Dorsolateral prefrontal cortex (tissue), 122 donors: ENCODE measurements at places on chromosomes 6 and 20.

DNA sequence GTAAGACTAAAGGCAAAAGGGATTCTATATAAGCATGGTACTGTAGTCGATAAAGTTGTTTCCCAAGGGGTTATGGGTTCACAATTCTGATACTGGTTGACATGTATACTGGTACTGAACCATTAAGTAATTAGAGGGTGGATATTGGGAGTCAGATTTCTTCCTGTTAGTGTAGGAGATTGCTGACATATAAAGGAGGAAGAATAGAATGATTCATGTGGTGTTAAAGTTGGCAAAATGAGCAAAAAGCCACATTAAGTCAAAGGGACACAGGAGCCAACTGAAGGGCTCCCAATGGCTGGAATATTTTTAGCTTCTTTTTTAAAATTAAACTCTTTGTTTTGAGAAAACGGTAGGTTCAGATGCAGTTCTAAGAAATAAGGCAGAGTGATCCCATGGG, 161.8 kb upstream of the PRND start:
- DNase-seq = no peak

DNA sequence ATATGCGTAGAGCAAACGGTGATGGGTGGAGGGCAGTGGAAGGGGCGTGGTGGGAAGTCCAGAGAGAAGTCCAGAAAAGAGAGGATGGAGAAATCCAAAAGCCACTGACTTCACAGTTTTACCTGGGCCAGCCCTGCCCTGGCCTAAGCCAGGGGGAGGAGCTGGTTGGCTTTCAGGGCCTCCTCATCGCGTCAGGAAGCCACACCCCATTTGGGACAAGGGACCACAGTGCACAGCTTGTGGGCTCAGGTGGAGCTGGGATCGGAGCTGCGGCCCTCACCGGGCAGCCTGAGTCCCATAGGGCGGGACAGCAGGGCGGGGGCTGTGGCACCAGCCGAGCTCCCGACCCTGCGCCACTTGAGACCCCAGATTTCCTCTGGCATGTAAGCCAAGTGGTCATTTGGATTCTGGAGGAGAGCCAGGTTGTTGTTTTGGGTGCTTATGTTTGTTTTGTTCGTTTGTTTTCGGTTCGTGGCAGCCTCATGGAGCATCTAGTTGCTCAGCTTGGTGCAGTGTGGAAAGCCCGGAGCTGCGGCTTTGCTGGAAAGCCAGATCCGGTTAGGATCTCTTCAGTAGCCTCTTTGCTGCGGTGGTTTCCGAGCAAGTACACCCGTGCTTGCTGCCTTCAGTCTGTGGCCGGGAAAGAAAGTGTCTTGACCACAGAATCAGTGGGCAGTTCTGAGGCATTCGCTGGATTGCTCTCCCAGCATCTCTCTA, 42.2 kb downstream of the RIOK1 start:
- DNase-seq = no peak

- no peak for DNase-seq
Observed at GRCh38 chr20:25592135-25592852, 7.0 kb upstream of the NINL start.

DNA sequence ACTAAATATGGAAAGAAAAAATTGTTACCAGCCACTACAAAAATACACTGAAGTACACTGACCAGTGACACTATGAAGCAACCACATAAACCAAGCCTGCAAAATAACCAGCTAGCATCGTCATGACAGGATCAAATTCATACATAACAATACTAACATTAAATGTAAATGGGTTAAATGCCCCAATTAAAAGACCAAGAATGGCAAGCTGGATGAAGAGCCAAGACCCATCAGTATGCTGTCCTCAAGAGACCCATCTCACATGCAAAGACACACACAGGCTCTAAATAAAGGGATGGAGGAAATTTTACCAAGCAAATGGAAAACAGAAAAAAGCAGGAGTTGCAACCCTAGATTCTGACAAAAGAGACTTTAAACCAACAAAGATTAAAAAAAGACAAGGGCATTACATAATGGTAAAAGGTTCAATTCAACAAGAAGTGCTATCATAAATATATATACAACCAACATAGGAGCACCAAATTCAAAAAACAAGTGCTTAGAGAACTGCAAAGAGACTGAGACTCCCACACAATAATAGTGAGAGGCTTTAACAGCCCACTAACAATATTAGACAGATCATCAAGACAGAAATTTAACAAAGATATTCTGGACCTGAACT, 104.8 kb downstream of the HACE1 start:
- no peak for DNase-seq

DNA sequence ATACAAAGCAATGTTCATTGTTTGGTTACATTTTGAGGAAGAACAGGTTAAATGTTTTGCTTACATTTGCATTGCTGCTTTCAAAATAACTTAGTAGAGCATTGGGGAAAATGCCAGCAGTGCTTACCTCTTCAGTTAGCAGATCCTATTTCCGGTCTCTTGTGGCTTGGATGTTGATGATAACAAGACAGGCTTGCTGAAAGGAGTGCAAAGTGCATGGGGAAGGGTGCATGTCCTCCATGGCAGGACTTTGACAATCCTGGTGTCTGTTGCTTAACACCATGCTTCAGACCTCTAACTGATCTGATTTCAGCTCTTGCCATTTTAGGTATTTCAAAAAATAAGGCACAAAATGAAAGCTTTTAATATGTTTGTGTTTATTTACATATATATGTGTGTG, 21.1 kb downstream of the TPD52L1 start:
- no peak for DNase-seq

DNA sequence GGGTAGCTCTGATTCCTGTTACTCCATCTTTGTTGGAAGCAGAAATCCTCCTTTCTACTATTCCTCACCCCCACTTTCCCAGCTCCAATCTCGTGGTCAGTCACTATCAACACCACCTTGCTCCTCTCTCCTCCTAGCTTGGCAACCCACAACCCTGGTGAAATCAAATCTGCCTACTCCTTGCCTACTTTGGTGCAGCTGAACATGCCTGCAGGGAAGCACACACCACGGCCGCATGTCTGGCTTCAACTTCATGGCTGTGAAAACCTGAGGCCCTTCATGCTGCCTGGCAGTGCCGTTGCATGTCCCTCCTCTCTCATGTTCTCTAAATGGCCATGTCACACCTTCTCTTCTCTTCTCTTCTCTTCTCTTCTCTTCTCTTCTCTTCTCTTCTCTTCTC, 112.4 kb upstream of the FOXA2 start:
- no peak for DNase-seq

DNA sequence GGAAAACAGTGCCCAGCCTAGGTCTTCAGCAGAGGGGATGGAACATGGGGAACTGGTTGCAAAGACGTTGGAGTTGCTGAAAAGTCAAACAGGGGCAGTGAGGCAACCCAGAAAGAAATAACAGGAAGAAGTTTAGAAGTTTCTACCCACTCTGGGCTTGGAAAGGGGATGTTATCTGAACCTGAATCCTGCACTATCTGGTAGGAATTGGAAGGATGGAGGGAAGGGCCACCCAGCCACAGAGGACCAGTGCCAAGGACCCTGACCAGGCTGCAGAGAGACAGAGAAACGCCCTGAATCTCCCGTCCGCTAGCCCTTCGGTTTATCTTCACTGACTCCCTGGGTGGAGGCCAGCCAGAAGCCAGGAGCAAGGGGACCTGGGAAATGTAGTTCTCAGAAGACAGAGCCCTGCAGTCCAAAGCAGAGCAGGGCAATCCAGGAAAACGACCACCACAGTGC, 217.3 kb upstream of the RREB1 start:
- DNase-seq = no peak

GRCh38 chr20:7217606-7218005, 450.1 kb downstream of the BMP2 start:
- DNase-seq = no peak

GRCh38 chr6:101417900-101418299, 24.4 kb downstream of the GRIK2 start:
- DNase-seq = no peak

GRCh38 chr6:150668900-150669302, 69.2 kb downstream of the PLEKHG1 start:
- no peak for DNase-seq

DNA sequence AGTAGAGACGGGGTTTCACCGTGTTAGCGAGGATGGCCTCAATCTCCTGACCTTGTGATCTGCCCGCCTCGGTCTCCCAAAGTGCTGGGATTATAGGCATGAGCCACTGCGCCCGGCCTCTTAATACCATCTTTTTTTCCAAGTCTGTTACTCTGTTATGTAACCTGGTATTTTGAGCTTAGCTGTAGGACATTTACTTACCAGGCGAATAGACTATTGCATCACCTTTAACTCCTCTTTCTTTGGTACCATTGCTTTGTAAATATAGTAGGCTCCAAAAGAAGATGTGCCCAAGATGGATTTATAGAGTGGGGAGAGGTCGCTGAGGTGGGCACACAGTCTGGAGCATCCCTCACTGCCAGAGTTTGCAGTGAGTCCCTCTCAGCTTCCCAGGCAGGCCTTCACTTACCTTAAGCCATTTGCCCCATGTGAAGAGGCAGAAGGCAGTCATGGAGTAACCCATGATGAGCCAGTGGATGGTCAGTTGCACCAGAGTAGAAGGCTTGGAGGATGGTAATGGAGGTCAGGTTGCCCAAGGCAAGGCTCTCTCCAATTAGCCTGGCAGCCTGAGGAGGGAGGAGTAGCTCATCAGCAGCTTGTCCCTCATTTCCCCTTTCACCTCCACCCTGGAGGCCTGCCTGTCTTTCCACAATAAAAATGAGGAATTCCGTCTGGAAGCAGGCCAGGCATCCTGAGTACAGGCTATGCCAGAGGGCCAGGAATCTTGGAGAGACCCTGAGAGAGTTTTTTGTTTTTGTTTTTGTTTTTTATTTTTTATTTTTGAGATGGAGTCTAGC, 9.7 kb downstream of the TIAM2 start:
- DNase-seq = no peak

GRCh38 chr6:95286874-95287273, 290.5 kb upstream of the MANEA start:
- no peak for DNase-seq

GRCh38 chr20:44931911-44932310, 22.1 kb downstream of the PABPC1L start:
- DNase-seq = no peak

DNA sequence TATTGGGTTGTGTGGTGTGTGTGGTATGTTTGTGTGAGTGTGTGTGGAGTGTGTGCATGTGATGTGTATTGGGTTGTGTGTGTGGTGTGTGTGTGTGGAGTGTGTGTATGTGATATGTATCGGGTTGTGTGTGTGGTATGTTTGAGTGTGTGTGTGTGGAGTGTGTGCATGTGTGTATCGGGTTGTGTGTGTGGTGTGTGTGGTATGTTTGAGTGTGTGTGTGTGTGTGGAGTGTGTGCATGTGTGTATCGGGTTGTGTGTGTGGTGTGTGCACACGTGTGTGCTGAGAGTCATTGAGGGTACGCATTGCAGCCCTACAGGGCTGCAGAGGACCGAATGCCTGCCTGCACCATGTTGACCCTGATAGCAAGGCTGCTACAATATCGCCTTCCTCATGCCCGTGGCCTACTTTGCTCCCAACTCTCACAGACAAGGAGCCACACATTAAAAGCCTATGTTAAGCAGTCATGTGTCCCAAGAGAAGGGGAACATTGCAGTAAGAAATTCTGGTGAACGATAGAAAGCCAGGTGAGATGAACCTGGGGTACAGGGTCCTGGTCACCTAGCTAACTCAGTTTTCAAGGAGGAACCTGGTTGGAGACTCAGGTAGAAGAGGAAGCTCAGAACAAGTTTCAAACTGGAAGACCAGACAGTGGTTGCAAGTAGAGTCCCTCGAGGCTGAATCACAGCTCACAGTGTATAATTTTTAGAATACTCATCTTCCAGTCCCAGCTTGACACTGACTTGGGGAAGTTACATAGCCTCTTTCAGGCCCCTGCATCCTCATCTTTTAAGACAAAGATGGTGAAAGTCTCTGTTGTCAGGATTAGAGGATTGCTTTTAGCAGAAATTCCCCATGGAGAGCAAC, 45.7 kb upstream of the TMEM170B start:
- DNase-seq = no peak

GRCh38 chr20:64064145-64064698, 1.2 kb downstream of the TCEA2 start:
- DNase-seq = no peak

GRCh38 chr6:18246205-18246604, 18.1 kb downstream of the DEK start:
- no peak for DNase-seq

DNA sequence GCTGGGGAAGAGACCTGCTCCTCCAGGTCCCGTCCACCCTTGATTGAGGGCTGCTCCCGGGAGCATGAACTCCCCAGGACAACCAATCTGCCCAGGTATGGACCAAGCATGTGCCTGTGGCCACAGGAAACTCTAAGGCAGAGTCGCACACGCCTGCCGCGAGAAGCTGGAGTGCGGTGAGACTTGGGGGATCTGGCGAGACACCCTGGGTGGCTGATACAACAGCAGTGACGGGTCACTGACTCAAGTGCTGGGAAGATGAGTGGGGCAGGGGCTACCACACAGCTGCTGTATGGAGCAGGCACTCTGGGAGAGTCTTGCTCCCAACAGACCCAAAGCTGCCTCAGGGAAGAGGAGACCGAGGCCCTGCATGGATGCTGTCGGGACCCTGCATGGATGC, 40.1 kb downstream of the BFSP1 start:
- no peak for DNase-seq
